ENCODE measurements at places on chromosomes 16 and 17.

DNA sequence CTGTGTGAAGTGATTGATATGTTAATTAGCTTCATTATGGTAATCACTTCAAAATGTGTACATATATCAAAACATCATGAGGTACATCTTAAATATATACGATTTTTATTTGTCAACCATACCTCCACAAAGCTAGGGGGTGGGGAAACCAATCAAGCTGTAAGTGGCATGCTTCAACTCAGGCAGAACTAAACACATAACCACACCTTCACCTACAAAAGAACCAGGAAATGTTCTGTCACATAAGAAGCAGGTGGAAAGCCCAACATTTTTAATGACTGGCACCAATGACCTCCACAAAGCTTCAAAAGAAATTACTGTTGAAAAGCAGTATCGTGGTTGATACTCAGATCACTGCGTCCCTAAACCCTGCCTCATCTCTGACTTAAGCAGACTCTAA, 867.7 kb upstream of the EEF2KMT start:
- DNase-seq, result no peak

DNA sequence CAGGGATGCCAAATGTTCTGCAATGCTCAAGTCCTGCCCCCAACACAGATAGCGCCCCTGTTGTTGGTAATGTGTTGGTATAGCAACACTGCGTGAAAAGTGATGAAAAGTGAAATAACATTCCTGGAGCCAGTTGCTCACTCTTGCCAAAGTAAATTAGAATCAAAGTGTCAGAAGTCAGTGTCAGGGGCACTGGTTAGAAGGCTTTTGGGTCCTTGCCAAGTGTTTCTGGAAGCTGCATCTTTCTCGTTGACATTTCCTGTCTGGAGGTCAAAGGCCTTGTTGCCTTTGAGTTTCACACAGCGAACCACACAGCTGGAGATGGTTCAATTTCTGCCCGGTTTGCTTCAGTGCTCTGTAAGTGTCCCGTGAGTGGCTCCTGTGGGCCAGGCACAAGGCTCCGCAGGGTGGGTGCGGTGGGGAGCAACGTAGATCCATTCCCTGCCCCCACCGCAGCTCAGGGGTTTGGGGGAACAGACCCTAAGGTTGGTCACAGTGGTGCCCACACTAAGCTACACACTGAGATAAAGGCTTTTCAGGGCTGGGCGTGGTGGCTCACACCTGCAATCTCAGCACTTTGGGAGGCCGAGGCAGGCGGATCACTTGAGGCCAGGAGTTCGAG, 3.6 kb upstream of the SLC16A5 start:
- DNase-seq, result no peak

GRCh38 chr17:75335315-75335714, 46.1 kb upstream of the SLC25A19 start:
- DNase-seq, result no peak

GRCh38 chr17:49986396-49987289, 8.4 kb downstream of the DLX3 start:
- no peak for DNase-seq

GRCh38 chr16:66856801-66857200, 12.6 kb downstream of the CA7 start:
- no peak for DNase-seq

GRCh38 chr17:42759982-42760651, 910 bp upstream of the RAMP2 start:
- DNase-seq, result no peak

GRCh38 chr17:49980703-49981197, 11.8 kb downstream of the DLX4 start:
- no peak for DNase-seq

GRCh38 chr16:67560827-67561342, 1.4 kb upstream of the CTCF start:
- DNase-seq, result no peak

DNA sequence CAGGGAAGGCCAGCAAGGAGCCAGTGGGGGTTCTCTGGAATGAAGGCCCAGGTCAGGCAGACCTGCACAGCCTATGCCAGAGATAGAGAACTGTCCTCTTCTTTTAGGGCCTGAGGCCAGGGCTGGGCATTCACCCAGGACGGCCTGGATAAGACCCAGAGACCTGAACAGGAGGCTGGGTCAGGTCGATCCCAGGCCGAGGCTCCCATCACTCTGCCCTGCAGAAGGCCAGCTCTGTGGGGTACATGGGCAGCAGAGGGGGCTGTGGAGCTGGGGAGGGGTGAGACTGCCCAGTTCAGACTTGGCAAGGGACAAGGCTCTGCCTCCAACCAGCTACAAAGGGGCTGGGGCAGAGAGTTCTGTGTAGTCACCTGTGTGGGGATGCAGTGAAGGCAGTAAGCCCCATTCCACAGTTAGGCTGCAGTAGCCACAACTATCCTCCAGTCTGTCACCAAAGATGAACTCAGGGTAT, 14.6 kb downstream of the HSD11B2 start:
- DNase-seq, result no peak

DNA sequence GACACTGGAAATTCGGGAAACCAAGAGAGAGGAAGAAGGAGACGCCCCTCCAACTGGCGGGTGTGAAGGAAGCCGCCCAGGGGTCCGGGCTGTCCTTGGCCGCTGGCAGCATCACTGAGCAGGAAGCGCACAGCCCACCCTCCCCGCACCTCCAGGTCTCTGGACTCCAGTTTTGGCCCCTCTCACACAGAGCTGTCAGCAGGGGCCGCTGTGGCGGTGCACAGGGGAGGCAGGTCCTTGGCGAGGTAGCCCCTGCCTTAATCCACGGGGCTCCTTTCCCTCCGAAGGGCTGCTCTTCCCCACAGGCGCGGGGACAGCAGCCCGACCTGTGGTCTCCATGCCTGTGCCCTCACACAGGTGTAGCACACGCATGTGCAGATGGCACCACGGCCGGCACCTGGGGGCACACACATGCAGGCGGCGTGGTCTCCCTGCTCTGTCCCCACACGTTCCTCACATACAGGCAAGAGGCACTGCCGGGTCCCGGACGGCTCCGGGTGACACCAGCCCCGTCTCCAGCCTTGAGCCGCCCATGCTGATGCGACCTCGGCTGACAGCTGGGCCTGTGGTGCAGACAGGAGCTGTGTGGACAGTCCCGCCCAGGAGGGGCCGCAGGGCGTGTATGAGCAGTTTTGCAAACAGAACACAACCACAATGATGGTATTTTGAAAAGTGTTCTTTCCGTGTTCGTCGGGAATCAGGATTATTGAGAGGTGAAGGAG, 26.6 kb upstream of the CHMP6 start:
- no peak for DNase-seq

DNA sequence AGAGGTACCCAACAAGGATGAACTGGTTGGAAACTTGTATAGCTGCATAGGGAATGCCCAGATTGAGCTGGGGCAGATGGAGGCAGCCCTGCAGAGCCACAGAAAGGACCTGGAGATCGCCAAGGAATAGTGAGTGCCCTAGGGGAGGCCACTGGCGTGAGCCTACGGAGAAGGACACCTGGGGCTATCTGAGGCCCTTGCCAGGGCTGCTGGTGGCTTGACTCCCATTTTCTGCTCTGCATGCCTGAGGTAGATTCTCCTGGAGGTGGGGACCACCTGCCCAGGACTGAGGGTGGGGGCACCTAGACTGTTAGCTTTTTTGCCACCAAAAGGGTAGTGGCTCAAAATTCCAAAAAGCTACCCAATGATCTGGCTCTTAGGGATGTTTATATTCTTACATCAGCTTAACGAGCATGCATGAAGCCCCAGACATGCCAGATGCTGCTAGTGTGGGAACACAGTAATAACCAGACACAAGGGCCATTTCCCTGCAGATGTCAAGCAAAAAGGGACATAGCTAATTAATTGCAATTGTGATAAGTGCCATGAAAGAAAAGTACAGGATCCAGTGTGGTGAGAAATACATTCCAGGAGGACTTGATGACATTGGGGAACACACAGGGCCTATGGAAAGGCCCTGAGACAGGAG, 8.8 kb downstream of the ODAD4 start:
- DNase-seq, result no peak

DNA sequence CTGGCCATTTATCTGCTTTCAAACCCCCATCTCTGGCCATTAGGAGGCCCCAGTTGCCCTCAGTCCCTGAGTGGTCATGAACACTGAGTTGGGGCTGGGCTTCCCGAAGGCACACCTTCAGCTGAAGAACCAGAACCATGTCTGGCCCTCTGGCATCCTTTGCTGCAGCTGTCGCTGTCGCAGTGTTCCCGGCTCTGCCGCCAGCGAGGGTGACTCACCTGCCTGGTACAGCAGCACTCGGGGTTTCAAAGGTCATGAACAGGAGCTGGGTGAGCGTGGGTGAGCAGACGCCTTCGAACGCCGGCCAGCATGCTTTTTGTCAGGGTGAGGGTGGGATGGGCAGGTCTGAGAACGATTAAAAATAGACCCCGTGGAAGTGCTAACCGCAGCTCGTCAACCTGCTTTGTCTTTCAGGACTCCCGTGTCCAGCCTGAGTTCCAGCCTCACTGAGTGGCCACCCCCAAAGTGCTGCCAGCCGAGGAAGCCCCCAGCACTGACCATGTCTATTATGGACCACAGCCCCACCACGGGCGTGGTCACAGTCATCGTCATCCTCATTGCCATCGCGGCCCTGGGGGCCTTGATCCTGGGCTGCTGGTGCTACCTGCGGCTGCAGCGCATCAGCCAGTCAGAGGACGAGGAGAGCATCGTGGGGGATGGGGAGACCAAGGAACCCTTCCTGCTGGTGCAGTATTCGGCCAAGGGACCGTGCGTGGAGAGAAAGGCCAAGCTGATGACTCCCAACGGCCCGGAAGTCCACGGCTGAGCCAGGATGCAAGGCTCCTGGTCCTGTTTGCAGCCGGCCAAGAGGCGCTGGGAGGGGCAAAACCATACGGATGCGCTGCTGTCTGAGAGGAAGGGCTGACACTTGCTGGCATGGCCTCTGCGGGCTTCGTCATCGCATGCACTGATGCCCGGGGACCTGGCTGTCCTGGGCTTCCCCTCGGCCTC, 7.6 kb downstream of the SNN start:
- peak; percentile 36 for DNase-seq

DNA sequence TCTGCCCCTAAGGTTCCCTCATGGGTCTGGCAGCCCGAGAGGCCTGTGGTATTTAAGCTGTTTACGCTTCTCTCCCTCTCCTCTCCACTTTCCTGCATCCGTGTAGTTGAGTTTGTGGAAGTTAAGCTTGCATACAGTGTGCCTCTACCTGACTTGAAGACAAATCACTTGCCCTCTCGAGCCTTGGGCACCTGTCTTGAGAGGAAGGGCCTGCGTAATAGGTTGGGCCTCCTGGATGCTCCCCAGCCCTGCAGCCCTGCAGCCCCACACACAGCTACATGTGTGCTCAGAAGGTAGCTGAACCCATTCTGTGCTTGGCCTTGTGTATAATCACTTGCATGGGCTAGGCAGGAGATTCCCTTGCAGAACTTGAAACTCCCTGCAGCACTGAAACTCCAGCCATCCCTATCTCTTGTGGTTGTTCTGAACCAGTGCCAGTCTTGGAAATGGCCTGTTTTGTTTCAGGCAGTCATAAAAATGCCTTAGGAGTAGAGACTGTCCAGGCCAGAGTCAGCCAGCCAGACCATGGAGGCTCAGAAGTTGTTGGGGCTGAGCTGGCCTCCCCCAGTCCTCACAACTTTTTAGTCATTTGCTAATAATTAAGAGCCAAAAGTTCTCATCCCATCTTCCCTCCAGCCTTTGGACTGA, 134.6 kb downstream of the CLEC16A start:
- no peak for DNase-seq

DNA sequence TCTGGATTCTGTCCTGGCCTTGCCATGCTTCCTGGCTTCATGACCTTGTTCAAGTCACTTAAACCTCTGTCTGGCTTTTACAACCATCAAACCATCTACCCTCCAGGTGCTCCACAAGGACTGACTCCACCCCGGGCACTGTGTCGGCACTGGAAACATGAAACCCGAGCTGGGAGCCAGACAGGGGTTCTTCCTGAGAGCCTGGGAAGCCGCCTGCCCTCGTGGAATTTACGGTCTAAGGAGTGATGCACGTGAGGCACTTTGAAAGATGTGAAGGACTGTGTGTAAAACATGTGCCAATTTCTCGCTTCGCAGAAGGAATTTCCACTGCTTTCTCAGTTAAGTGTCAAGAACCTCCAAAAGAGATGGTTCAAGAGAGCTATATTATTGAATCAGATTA, 11.6 kb downstream of the CDK5R1 start:
- no peak for DNase-seq

- no peak for DNase-seq
Measured at GRCh38 chr16:85670840-85671239, 17.9 kb downstream of the GINS2 start.

- DNase-seq, result no peak
Measured at GRCh38 chr16:84633622-84634021, 14.7 kb upstream of the KLHL36 start.

- no peak for DNase-seq
Measured at GRCh38 chr16:49786926-49787557, 68.9 kb downstream of the ZNF423 start.
